ENCODE measurements at places on chromosomes 3 and 15. TPM values are rescaled to one million over a fixed set of nuclear protein-coding genes. Genes with fewer than 3 reads are reported as not detected.

DNA sequence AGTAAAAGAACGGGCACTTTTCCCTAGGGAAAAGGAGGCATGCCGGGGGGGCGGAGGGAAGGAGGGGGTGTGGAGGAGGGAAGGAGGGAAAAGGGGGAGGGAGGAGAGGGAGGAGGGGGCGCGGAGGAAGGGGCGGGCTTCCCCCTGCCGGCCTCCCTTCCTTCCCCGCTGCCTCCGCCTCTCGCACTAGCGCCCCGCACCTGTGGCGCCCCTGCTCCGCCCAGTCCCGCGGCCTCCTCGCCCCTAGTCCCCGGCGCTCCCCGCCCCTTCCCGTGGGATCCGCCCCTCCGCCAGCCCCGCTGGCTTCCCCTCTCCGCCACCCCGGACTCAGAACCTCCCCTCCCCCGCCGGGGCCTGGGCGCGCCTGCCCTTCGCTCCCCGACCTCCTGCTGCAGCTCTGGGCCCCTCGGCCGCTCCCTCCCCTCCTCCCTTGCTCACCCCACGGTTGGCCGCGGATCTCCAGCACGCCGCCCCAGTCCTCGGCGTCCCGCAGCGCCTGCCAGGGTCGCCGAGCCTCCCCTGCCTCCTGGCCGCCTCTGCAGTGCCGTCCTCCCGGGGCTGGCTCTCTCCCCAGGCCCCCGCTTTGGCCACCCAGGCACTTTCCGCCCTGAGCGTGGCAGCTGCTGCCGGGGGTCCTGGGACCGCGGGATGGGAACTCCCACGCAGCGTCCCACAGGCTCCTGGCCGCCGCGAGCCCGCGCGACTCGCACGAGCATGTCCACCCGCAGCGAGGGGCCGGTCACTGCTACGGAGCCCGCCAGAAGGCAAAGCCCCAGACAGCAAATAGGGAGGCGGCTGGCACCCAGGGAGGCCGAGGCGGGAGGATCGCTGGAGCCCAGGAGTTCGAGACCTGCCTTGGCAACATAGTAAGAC, 147.4 kb downstream of the TJP1 start:
- DNase-seq = peak; percentile 4

DNA sequence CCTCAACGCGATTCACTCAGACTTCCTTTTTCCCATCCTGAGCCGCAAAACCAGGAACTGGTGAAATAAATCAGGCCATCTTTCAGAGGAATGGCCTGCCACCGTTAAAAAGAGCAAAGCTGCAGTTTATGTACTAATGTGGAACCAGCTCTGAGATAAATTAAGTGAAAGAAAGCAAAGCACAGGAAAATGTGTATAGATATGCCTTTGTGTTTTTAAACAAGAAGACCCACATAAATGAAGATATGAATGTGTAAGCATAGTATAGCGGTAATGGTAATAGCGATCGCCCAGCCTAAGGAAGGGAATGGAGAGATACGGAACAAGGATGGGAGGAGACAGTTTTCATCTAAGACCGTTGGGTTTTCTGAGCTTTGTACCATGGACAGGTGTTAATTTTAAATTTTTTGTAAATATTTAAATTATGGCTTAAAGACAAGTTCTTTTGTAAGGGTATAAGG, 30.8 kb upstream of the RPN1 start:
- DNase-seq = no peak

Gene CXCR6
- under 0.01 TPM for total RNA-seq

DNA sequence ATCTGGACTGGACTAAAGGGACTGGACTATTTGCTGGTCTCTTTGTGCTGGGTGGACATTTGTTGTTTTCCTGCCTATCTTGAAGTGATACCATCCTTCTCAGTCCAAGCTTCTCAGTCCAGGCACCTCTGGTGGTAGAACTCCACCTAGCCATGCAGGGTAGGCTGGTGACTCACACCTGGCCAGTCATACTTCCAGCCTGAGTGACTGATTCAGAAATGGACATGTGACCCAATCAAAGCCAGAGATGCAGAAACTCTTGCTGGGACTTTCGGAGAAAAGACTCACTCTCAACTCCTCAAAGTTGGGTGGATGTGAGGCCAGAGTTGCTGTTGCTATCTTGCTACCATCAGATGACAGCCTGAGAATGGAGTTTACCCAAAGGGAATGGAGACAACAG, 5.6 kb upstream of the ASB14 start:
- peak; percentile 8 for DNase-seq

GRCh38 chr15:86830304-86830703, 750.6 kb downstream of the AGBL1 start:
- no peak for DNase-seq

Gene GBE1
- total RNA-seq = 13.5 TPM

- no peak for DNase-seq
Measured at GRCh38 chr3:52532838-52533622, 627 bp downstream of the NT5DC2 start.

Measured in hematopoietic multipotent progenitor cell (in vitro differentiated cells).